ENCODE measurements at places on chromosomes 7 and 10.
A peak's percentile ranks its signal among the peaks of the same experiment; 100 is the strongest.

- DNase-seq: no peak
These were observed 287.1 kb upstream of the CELF2 start for GRCh38 chr10:10730471-10731043.

DNA sequence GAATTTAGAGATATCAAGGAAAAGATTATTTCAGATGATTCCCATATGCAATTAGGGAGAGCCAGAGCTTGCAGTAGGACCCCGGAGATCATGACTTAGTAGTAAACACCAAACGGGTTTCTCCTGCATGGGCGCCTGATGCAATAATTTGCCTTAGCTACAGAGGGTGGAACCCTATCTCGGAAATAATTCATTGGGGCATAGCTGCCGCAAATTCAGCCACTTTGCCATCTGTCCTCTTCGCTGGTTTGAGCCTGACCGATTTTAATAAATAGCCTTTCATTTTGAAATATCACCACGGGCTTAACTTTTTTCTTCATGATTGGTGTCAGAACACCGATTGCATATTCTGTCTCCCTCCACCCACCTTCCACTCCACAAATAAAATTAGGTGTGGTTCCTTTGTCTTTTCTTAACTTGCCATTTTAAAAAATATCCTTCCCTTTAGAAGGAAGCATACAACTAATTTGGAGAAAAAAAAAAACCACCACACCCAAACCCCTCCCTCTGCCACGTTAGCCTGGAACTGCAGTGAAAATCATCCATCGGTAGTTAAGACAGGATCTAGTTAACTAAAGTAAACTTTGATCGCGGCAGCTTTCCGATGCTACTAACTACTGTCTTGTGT, 1.4 kb downstream of the GARS1 start:
- peak; percentile 19 for DNase-seq

GRCh38 chr10:78465431-78465830, 431.8 kb downstream of the RPS24 start:
- no peak for DNase-seq

GRCh38 chr7:57256637-57257375, 124.6 kb upstream of the ZNF479 start:
- no peak for DNase-seq

- no peak for DNase-seq
These were observed 33.1 kb upstream of the ELMO1 start for GRCh38 chr7:37481722-37482288.

- DNase-seq: no peak
These were observed 126.1 kb downstream of the NEBL start for GRCh38 chr10:20771051-20771450.

DNA sequence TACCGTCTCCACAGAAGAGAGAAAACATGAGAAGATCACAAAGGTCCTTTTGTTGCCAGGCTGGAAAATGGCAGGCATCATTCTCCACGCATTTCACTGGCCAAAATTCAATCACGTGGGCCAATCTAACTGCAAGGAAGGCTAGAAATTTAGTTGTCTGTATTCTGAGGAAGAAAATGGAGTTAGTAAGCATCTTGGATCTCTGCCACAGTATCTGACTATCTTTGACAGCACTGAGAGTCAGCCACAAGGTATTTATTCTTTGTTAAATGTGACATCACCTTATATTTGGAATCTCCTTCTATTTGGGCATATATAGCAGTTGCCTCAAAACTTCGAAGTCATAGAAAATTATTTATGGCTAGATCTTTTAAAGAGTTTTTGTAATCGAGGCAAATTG, 213.9 kb downstream of the NSUN6 start:
- DNase-seq: no peak

GRCh38 chr7:7529328-7529727, 6.3 kb downstream of the COL28A1 start:
- no peak for DNase-seq

DNA sequence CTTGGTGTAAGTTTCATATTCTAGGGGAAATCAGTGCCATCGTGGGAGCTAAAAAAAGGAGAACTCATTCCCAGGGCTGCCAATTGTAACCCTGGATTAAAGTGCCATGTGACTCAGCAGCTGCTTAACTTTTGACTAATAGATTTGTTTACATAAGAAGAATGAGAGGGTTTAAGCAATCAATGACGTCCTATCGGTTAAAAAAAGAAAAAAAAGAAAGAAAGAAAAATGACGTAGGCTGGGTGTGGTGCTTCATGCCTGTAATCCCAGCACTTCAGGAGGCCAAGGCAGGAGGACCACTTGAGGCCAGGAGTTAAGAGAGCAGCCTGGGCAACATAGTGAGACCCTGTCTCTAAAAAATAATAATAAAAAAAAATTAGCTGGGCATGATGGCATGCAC, 116.2 kb upstream of the AFAP1L2 start:
- no peak for DNase-seq

GRCh38 chr10:21166557-21167287, 269.6 kb upstream of the NEBL start:
- no peak for DNase-seq

GRCh38 chr7:105388356-105389087, at the start of gene SRPK2:
SRPK2 (minus strand) TSS chr7:105388921.
- peak; percentile 96 for DNase-seq

- peak; percentile 34 for DNase-seq
These were observed 114.6 kb downstream of the DNAJC1 start for GRCh38 chr10:21888959-21889358.

- no peak for DNase-seq
These were observed 73.4 kb downstream of the CFAP46 start for GRCh38 chr10:132868995-132869394.

DNA sequence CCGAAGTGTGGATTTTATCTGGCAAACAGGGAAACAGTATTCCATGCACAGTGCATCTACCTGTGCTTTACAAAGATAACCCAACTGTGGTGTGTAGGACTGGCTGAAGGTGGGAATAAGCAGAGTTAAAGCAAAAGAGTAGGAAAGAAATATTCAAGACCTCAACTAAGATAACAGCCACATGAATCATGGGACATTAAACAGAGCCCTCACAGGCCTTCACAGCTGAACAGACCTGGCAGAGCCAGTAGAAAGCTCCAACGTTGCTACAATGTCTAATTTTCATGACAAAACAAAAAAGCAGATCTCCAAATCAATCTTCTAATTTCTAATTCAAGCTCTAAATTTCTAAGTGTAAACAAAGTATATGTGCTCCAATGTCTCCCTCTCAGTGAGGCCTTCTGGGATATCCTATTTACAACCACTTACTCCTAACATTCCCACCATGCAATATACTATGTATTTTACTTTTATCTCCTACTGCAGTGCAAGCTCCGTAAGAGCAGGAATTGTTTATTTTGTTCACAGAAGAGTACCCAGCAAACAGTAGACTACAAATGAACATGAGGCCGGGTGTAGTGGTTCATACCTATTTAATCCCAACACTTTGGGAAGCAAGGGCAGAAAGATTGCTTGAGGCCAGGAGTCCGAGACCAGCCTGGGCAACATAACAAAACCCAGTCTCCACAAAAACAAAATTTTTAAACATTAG, 63.5 kb downstream of the UBE2H start:
- DNase-seq: no peak

DNA sequence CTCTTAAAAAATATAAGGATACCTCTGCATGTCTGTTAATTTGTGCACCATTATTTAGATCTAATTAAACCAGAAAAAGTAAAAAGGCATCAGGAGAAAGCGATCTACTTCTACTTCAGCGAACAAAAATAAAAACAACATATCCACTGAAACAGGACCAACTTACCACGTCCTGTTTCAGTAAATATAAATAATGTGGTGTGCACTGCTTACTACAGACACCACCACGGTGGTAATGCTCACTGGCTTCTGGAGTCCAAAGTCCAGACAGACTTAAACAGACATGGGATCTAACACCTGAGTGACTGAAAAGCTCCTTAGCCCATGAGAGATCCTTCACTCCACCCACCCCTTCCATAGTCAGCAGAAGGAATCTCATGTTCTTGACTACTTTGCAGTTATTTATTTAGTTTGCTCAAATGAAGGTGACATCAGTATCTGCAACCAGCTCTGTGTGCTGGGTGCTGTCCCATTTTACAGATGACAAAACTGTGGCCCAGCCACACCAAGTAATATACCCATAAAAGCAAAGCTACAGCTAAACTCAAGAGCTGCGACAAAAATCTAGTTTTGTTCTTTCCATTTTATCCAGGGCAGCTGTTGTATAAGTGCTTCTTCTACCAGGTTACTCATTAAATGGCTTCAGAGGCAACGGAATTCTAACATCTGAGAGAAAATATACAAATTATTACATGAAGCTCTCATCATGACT, 62.1 kb upstream of the NCAPG2 start:
- no peak for DNase-seq

GRCh38 chr7:40474790-40475680, 340.2 kb downstream of the SUGCT start:
- peak; percentile 35 for DNase-seq

- no peak for DNase-seq
These were observed 33.9 kb downstream of the TSPAN14 start for GRCh38 chr10:80487791-80488538.

- no peak for DNase-seq
These were observed 243.7 kb downstream of the INHBA start for GRCh38 chr7:41459183-41459582.

DNA sequence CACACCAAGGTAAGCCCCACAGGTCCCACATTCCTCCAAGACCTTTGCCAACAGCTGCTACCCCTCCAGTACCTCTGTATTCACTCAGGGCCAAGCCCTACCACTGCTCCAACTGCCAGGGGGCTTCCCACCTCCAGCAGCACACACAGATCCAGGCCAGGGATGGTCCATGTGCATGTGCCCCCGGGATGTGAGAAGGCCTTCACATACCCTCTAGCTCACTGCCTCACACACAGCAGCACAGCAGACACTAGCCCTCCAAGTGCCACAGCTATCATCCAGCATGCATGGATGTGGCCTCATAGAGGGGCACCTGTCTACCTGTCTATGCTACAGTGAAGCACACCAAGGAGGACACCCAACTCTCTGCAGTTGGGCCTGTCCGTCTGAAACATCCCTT, 488.8 kb downstream of the PLXNA4 start:
- DNase-seq: no peak

GRCh38 chr7:2621061-2621828, 10.5 kb upstream of the TTYH3 start:
- DNase-seq: no peak

- DNase-seq: no peak
These were observed 532.5 kb upstream of the FOXK1 start for GRCh38 chr7:4149645-4150044.

DNA sequence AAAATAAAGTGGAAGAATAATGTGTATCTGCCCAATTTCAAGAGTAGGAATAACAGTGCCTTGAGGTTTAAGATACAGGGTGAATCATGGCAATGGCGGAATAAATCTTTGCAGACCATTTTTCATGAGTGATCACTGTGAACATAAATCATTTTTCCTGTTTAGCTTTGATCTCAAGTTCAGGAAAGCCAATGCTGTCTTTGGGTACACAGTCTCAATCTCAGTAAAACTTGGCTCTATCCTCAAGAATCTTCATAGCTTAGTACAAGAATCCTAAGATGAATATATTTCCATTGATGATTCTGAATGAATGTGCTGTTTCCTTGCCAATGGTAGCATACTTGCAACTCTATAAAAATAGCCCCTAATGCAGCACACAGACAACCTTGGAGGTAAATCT, 6.8 kb downstream of the NAMPT start:
- DNase-seq: no peak

DNA sequence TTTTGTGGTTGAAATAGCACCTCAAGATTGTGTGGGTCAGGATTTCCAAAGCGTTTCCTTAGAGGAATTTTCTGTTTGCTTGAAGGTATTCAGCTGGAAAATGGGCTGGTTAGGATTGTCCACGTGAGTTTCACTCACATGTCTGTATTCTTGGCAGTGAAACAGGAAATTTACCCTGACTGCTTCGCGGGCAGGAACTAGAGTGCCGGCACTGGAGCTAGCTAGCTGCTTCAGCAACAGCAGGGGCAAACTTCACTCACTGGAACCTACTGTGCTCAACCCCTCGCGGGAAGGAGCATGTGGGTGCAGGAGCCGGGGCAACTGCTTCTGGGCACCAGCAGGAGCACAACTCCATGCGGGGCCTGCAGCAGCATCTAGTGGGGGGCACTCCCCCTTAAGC, 38.0 kb upstream of the RTKN2 start:
- no peak for DNase-seq

DNA sequence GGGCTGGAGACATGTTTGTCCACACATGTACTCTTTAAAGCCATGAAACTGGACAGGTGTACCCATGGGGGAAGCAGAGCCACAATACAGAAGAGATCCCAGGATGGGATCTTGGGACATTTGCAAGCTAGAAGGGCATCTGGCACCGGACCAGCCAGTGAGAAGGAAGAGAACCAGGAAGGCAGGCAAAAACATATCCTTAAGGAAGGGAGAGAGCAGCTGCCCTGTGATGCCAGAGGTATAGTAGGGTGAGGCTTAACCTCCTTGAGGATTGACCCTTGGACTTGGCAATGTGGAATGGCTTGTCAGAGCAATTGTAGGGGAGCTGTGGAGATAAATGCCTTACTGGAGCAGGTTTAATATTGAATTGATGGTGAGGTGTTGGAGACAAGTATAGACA, 17.9 kb upstream of the SUV39H2 start:
- DNase-seq: no peak

DNA sequence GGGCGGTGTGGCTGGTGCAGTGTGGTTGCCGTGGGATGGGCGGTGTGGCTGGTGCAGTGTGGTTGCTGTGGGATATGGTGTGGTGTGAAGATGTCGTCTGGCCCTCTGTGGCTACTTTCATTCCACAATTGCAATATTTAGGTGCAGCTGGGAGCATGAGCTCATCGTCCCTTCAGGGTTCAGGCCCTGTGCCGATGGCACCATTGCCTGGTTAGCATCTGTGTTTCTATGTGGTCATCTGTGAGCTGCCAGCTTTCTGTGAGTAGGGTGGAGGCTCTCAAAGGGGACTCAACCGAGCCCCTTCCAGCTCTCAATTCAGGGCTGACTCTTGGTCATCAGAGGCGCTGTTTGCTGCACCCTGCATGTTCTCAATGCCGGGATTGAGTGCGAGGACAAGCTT, 3.6 kb downstream of the ADGRA1 start:
- DNase-seq: no peak

GRCh38 chr10:121078672-121079102, 227.5 kb downstream of the WDR11 start:
- no peak for DNase-seq

DNA sequence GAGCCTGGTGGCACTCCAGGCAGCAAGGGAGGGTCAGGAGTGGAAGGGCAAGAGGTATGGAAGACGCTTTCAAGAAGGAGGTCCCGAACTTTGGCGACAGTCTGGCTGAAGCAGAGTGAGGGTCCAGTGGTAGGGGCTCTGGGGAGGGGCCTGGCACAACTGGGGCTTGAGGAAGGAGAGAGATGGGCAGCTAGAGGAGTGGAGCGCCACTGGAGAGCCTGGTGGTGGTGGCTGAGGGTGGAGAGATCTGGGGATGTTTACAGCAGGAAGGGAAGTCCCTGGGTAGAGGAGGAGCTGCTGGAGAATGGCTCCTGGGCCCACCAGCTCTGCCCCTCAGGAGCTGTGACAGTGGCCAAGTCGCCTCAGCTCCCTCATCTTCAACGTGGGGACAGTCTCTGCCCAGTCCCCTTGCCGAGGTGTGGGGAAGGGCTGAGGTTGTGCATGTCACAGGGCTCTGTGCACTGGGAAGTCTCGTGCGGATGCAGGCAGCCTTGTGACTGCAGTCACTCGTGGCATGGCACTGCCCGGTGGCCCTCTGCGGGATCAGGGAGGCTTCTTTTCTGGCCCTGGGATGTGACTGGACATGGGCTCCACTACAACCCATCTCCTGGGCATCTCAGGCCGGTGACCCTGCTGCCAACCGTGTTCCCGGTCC, 18.5 kb downstream of the UBTD1 start:
- DNase-seq: no peak

Measured in GM20000 (cell line).